ENCODE measurements at places on chromosomes 3 and 15.

DNA sequence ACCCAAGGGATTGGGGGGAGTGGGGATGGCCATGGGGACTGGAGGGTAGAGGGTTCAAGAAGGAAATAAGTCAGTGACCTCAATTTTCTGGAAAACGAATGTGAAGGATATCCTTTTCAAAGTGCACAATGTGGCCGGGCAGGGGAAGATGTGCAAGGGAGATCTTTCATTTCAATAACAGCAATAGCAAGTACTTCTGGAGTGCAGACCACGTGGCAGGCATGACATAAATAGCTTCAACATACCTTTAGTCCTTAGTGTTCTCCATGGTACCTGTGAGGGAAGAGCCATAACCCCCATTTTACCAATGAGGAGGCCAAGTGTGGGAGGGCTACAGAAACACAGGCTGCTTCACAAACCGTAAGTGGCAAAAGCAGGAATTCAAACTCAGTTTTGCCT is 138.7 kb downstream of the FOXP1 start:
- no peak for DNase-seq

GRCh38 chr3:155949453-155950217 is 79.2 kb downstream of the GMPS start:
- no peak for DNase-seq

GRCh38 chr3:54120657-54121413 is 1.5 kb upstream of the CACNA2D3 start:
- no peak for DNase-seq

DNA sequence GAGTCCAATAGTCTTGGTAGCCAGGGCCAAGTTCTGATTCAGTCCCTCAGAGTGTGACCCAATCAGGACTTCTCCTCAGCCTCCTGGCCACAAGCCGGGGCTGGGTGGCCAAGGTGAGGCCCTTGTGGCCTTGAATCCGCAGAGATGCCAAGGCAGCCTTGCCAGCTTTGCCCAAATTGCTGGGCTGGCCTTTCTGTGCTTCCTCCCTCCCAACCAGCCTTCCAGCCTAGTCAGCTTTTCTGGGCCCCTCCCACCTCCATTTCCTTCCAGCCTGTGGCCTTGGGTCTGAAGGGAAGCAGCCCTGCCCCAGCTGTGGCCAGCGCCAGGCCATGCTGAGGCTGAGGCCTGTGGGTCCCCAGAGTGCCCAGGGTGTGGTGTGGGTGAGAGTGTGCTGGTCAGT is 34.3 kb upstream of the ANKDD1A start:
- DNase-seq = no peak

GRCh38 chr3:37709946-37710640 is 151.6 kb upstream of the CTDSPL start:
- DNase-seq = no peak

- no peak for DNase-seq
Measured at GRCh38 chr15:89829616-89830440, 15.2 kb upstream of the ANPEP start.
